SK-N-MC (cell line): ENCODE measurements at places on chromosomes 7 and 10.

DNA sequence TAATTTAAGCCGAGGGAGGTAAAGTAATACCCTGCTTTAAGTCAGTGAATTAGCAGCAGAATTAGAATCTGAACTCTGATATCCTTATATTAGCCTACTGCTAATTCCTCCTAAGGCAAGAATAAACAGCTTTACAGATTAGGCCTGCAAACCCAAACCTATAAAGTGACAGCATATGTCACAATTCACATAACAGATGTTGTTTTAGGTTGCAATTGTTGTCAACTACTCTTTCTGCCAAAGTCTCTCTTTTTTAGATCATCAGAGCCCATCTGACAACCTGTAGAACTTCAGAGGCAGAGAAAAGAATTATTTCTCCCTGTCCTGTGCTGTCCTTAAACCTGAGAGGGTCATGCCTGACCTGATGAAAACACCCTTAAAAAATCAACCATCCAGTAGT is 167.2 kb downstream of the PRKG1 start:
- DNase-seq = no peak

DNA sequence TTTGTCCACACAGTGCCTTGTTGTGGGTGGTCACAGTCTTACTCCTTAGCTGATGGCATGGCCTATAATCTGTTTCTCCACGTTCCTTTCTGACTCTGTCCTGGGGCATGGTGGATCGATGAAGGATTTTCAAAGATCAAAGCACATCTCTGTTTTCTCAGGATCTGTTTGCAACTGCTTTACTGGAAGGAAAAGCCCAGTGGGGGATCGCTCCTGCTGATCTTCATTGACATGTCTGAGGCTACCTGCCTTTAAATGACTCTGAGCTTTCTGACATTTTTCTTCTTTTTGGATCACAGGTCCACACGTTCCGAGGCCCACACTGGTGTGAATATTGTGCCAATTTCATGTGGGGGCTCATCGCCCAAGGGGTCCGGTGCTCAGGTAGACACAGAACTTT is 68.0 kb upstream of the PRR15 start:
- no peak for DNase-seq

DNA sequence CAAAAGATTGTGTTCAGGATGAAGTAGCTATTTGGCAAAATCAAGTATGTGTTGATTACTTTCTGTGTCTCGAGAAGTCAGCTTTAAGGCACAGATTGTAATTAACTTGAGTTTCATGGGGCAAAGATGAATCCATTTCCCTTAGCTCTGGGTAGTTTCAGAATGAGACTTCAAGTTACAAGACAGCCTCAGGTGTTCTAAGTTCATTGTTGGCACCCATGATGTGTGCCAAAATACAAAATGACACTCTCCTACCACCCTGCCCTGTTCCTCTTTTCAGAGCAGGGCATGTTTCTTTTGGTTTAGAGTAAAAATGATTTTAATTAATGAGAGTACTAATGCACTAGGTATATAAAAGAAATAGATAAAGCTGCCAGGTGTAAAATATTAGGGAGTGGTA is 797.6 kb upstream of the POT1 start:
- no peak for DNase-seq

GRCh38 chr10:74067373-74068352 is 69.7 kb downstream of the VCL start:
- no peak for DNase-seq

- no peak for DNase-seq
Measured at GRCh38 chr7:28207486-28208158, 27.0 kb upstream of the JAZF1 start.

DNA sequence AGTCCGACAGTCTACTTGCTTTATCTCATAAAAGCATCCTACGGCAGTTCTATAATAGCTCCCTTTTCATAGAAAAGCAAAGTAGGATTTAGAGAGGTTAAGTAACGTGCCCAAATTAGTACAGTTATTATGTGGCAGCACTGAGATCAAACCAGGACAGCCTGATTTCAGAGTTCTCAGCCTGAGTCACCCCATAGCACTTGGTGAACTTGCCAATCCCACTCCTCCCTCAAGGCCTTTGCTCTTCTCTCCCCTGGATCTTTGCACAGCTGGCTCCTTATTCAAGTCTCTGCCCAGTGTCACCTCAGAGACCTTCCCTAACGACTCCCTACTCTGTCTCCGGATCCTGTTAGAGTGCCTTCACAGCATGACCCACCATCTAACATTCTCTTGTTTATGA is 438.0 kb upstream of the NFE2L3 start:
- DNase-seq = no peak

DNA sequence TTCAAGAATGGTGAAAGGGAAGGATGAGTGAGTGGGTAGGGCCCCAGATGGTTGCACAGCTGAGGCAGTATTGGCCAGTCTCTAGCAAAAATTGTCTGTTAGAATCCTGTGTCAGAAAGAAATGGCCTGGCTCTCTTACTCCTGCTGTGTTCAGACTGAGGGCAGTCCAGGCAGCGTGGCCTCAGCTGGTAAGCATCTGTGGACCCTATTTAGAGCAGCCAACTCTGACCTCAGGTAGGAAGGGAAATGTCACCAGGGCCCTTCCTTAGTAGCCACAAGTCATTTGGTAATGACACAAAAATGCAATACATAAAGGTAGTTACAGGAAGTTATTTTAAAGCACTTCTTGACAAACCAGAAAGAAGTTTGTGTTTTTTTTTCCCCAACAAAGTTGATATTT is 1194.7 kb downstream of the CNTNAP2 start:
- DNase-seq = no peak

- no peak for DNase-seq
Measured at GRCh38 chr7:17289074-17289645, 9.3 kb upstream of the AHR start.

DNA sequence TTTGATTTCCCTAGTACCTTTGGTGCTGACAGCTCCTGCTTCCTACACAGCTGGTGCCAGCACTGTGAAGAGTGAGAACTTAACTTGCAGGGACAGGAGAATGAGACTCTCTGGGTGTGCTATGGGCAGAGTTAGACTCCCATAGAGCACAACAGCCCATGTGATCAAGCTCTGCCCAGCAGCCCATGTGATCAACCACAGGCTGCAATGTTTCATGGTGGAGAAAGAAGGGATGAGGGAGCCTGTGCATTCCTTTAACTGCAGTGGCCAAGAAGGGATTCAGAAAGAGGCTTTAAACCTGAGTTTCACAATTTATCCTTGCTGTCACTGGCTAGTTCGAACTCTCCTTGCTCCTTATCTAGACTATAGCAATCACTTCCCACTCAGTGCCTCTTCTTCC is 10.0 kb upstream of the MEST start:
- no peak for DNase-seq

DNA sequence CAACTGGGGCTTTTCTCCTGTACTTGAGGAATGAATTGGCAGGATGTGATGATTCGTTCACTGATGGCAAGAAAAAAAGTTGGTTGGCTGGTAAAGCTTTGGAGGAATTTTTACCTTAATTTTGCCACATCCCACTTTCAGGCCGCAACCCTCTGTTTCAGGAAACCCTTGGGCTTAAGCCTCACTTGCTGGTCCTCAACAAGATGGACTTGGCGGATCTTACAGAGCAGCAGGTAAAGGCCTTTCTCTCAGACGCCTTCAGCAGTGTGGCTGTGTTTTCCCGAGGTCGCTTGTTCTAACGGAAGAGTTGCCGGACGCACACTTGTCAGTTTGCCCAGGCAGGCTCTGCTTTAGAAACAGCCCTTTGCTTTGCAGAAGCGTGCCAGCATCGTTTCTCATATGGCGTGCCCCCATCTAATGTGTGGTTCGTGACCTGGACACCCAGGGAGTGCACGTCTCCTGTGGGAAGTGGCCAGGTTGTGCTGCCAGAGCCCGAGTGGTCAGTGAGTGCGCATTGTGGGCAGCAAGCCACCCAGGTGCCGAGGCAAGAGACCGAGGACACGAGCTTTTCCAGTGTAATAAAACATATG is 2.2 kb downstream of the MTG1 start:
- DNase-seq = no peak

DNA sequence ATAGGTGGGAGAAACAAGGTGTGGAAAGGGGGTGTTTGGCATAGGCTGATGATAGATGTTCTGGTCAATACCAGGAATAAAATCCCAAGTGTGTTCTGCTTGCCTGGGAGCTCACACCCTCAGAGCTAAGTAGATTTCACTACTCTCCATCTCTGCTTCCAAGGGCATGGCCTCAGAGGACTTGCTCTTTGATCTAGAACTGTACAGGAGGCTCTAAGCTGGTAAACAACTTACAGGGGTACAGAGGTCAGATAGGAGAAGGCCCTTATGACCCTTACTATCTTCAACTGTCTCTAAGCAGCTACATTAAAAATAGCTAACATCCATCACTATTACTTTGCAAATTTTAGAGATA is 221.5 kb upstream of the KLF14 start:
- DNase-seq = no peak

DNA sequence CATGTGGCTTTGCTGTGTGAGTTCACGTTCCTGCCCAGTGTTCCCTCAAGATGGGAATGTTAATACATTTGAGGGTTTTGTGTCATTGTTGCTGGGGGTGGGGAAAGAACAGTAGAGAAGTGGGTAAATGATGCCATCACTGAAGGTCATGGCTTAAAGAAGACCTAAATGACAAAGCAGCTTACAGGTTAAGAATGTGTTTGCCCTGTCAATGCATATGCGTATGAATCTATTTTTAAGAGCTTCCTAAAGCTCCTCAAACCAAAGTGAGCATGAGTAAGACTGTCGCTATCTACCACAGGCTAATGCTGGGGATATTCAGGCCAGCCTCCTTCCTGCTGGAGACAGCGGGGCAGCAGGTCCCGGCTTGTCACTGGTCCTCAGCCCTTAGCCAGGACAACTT is 162.9 kb downstream of the CREB5 start:
- no peak for DNase-seq

- DNase-seq = no peak
Measured at GRCh38 chr7:139749545-139749944, 28.3 kb downstream of the HIPK2 start.

- DNase-seq = no peak
Measured at GRCh38 chr10:36681751-36682632, 443.4 kb upstream of the ANKRD30A start.

DNA sequence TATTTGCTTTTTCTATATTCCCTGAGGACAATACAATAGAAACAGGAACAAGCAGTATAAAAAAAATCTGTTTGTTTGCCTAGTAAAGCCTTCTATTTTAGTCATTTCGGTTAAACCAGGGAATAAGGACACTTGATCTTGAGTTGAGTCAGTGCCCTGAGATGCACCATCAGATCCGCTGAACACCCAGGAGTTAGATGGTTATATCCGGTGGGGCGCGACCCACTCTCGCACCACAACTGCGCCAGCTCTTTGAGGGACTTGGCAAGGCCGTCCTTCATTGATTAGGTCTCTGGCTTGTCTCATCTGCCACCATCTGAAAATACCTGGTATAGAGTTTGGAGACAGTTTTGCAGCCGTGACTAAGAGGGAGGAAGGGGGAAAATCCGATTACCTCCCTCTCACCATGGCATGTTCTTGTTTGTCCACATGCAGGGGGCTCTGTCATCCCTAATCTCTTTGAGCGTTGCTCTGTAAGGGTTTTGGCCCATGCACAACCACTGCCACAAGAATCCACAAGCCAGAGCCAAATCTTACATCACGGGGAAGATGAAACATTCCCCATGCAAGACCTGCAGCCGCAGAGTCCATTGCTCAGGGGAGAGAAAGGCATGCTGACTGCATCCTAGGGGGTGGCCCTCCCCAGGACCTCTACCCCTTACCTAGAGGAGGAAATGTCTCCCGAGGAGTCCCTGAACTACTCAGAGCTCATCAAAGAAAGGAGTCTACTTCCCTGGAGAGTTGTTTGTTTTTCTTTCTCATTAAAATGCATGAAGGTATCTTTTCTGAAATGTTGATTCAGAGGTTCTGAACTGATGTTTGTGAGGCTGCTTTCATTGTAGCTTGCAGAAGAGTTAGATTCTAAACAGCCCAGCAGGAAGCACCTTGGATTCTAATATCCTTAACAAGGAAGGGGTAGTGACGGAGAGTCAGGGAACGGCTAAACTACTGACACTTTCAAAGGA is 101.6 kb upstream of the FAM171A1 start:
- no peak for DNase-seq

GRCh38 chr7:148921806-148922205 is 37.7 kb upstream of the EZH2 start:
- no peak for DNase-seq

- DNase-seq = no peak
Measured at GRCh38 chr10:124619802-124620490, 124.2 kb downstream of the FAM53B start.

DNA sequence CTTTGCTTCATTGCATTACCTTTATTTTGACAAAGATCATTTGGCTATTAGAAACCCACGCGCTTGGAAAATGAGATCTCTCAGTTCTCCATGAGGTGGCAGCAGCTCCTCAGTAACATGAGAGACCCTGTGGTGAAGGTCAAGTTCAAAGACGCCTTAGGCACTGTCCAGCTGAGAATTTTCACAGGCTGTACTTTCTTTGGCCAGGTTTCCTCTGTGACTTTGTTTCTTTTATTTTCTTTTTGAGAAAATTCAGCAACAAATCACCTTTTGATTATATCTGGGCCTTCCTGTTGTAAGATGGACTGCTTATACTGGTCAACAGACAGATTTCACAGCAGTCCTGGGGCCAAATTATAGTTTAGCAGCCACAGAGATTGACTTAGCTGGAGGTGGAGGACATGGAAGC is 54.5 kb downstream of the RAB18 start:
- DNase-seq = no peak

DNA sequence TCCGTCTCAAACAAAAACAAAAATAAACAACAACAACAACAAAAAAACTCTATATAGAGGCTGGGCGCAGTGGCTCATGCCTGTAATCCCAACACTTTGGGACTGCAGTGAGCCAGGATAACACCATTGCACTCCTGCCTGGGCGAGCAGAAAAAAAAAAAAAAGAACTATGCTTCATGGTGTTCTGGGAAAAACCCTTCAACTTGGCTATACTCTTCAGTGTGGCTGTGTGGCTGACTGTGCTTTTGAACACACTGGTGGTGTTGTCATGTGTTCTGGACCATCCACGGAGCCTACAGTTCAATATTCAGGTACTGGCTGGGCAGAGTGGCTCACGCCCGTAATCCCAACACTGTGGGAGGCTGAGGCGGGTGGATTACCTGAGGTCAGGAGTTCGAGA is 26.5 kb downstream of the SNX8 start:
- DNase-seq = no peak

- DNase-seq = no peak
Measured at GRCh38 chr7:34787586-34787985, 129.6 kb downstream of the NPSR1 start.
